Stimulated activated CD4-positive, alpha-beta T cell treated with anti-CD3 and anti-CD28 coated beads, Interleukin-2, amount 100 ng/mL, for 24 hours (primary cell): ENCODE measurements at places on chromosomes 5 and 9.

DNA sequence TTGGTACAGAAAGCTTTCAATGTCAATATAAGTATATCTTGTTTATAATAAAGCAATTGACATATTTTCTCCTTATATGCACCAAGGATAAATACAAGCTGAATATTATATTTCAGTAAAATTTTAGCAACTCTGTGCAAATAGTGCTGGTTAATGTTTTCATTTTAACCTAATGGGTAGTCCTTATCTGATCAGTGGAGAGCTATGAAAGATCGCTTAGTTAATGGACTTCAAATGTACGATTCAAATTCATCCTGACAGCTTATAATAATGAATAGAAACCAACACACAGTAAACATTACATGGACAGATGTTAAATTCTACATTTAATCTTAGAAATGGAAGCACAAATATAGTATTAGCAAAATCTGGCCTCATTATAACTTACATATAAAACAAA, 1495.2 kb upstream of the C9orf72 start:
- no peak for DNase-seq

GRCh38 chr9:4780651-4781050, 12.1 kb upstream of the RCL1 start:
- DNase-seq: no peak

- no peak for DNase-seq
Measured at GRCh38 chr9:132356324-132356924, 1.6 kb upstream of the SETX start.

- no peak for DNase-seq
Measured at GRCh38 chr5:159243385-159243784, 19.7 kb upstream of the UBLCP1 start.

GRCh38 chr5:74761241-74761640, 5.7 kb downstream of the GFM2 start:
- DNase-seq: no peak

GRCh38 chr5:15442193-15442570, 57.8 kb upstream of the FBXL7 start:
- no peak for DNase-seq

DNA sequence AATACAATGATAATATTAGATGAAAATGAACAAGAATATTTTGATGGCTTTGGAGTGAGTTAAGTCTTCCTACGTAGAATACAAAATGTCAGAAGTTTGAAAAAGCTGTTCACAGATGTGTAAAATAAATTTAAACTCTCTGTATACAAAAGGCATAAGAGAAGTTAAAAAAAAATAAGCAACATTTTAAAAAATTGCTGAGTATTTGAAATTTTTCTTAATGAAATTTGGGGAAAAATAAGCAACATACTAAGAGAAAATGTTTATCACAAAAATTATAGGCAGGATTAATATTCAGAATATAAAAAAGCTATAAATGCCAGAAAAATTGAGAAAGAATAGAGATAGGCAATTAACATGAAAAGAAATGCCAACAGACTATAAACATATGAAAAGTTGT, 470.7 kb upstream of the TRPC7 start:
- no peak for DNase-seq

DNA sequence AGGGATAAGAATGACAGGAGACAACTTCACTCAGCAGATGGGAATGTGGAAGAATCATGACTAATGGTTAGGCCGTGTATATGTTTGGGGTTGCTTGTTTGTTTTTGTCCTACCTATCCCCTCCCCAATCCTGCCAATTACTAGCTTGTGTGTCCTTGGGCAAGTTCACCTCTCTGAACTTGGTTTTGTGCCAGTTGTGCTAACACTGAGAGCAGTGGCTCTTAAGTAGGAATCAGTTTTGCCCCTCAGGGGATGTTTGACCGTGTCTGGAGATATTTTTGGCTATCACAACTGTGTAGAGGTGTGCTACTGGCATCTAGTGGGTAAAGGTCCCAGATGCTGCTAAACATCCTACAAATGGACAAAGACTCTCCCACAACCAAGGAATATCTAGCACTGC, 287.0 kb downstream of the DMRT2 start:
- DNase-seq: no peak

- no peak for DNase-seq
Measured at GRCh38 chr5:16889972-16890519, 46.0 kb downstream of the MYO10 start.

- DNase-seq: no peak
Measured at GRCh38 chr5:169527066-169527465, 56.5 kb upstream of the SPDL1 start.

DNA sequence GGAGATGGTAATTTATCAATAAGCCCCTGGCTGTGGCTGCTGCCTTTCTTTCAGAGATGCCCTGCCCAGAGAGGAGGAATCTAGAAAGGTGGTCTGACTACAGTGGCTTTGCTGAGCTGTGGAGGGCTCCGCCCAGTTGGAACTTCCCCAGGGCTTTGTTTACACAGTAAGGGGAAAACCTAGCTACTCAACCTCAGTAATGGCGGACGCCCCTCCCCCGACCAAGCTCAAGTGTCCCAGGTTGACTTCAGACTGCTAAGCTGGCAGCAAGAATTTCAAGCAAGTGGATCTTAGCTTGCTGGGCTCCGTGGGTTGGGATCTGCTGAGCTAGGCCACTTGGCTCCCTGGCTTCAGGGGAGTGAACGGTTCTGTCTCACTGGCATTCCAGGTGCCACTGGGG, 865.4 kb upstream of the ACO1 start:
- DNase-seq: peak; percentile 41

GRCh38 chr5:172223901-172224873, 30.2 kb downstream of the EFCAB9 start:
- DNase-seq: peak; percentile 62

GRCh38 chr5:6745706-6746222, 32.5 kb downstream of the TENT4A start:
- no peak for DNase-seq

DNA sequence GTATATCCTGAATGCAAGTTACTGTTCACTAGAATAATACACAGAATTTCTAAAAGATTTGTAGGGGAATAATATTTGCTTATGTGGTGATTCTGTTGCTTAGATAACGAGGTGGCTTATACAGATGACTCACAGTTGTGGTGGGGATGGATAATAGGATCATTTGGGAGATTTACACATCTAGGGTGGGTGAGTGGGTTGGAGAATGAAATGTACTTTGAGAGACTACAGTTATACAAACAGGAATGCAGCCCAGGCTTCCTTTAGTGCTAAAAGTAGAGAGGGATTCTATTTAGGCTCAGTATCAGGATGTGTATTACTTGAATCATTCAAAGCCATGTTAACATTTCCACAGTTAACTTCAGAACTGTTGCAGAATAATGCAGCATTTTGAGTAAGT, 1.8 kb downstream of the CTXN3 start:
- DNase-seq: no peak

GRCh38 chr5:65620021-65620420, 4.1 kb downstream of the TRIM23 start:
- no peak for DNase-seq
